GM12878 (cell line): ENCODE measurements at places on chromosomes 1 and 21.

GRCh38 chr1:37134599-37134998, 100.3 kb upstream of the GRIK3 start:
- DNase-seq = no peak

- no peak for DNase-seq
Observed at GRCh38 chr1:175797576-175797975, 54.2 kb upstream of the TNR start.

DNA sequence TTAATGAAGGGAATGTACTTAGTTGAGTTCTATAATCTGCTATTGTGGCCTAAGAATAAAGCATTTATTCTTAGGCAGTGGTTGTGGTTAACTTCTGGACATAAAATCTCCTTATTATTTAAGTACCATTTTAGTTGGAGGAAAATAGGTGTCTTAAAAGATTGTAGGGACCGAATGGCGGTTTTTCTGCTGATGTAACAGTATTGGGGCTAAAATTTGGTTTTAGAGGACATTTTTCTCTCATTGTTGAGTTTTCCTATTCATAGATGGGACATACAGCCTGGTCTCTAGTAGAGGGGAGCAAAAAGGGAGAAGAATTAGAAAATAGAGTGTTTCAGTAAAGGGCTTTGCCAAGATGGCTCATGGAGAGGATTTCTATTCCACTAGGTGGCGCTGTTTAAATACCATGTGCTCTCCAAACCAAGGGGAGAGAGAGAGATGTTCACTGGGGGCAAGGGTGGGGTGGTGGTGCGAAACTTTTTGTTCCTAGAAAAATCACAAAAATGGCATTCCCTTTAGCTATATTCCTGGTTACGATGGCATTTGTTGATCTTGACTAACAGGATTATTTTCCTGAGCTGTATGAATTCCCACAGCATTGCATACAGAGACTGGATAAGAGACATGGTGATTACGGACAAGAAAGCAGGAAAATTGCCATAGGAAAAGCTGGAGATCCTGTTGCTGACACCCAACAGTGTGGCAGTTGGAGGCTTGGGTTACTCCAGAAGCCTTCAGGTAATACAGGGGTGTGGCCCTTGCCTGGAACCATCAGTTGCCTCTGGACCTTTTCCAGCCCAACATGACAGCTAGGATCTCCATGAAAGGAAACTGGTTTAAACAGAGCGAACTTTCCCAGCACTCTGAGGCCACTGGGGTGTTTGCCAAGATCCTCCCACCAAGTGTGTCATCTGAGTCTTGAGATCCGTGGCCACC, 18.2 kb upstream of the FCGR2A start:
- peak; percentile 23 for DNase-seq

DNA sequence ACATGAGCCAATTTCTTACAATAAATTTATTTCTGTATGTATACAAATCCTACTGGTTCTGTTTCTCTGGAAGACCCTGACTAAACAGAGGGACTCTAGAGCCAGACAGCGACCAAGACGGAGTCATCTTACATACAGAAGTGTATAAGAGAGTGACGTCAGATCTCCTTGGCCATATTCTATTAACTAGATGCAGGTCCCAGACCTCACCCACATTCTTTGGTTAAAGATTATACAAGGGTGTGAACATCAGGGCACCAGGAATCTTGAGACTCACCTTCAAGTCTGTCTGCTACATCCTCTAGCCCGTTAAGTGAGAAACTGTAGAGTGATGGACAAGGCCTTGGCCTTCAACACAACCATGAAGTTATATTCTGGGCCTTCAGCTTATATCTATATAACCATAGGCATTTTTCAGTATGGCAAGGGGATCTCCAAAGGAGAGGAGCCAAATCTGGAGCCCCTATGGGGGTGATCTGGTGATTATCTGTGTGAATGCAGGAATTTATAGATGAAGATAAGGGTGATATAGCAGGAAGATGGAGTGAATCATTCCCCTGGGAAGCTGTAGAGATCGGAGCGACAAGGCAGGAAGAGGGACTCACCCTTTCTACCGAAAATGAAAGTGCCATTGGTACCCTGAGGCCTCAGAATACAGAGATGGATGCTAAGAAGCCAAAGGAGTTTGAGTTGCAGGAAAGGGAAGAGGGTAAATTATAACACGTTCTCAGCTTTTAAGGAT, 83.9 kb downstream of the ADAMTS1 start:
- DNase-seq = no peak

DNA sequence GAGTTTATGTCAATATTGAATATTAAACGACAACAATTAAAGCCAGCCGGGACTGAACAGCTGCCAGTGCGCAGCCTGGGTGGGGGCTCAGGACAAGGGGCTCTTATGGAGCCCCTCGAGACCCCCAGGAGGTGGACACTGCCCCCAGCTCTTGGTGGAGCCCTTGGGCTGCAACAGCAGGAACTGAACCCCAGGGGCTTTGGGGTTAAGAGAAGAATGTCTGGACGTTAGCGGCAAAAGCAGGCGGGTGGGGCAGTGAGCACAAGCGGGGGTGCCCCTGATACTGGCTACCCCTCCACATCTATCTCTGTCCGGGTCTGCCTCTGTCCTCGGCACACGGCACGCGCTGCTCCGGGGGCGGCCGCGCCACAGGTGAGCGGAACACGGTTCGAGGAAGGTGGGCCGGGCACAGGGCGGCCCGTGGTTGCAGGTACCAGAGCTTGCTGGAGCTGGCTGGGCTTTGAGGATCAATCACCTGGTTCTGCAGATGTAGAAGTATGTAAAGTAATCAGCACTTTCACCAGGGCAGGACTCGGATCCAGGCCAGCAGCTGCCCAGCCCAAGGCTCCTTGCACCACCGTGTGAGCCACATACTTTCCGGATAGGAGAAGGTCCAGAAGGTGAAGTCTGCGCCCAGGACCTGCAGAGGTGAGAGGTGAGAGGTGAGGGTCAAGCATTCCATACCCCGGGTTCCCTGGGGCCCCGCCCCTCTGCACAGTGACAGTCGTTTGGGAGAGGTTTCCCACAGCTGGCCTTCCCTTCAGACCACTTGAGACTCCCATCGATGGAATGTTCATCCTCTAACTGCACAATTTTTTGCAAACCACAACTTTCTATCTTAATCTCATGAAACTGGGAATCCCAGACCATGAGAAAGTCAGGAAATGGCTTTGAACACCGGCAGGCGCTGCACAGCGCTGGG, 12.4 kb upstream of the POFUT2 start:
- DNase-seq = no peak

DNA sequence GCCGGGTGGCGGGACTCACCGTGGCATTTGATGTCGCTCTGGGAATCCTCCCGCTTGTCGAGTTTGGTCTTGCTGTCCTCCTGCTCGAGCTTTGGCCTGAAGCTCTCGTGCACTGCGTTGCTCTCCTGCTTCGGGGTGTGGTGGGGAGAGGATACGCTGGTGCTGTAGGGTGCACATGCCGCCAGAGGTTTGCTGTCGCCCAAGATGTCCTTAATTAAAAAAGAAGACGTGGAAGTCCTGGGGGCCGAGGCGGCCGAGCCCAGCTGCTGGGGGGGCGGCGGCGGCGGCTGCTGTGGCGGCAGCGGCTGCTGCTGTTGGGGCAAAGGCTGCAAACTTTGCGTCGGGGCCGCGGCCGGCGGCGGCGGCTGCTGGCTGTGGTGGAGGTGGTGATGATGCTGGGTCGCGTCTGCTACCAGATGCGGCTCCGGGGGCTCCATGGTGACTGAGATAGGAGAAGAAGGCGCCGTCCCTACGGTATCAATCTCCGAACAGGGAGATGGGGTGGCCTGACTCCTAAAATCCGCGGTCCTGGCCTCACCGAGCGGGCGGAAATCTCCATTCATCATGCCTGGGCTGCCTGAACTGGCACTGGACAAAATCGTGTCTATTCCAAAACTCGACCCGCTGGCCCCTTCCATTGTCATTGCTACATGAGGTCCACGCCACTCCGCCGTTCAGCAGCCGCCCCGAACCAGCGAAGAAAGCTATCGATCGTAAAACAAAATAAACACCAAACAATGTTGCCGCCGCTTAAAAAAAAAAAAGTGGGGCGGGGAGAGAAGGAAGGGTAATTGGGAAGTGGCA, at the start of gene BARHL2:
TSS of gene BARHL2 (minus strand) at position 751 of the 804 bp plus-strand sequence. CDS start at position 644, 107 bp downstream.
- DNase-seq = no peak

- no peak for DNase-seq
Observed at GRCh38 chr21:45296638-45297037, 8.9 kb upstream of the POFUT2 start.

- no peak for DNase-seq
Observed at GRCh38 chr1:1763657-1764621, 14.3 kb downstream of the NADK start.

DNA sequence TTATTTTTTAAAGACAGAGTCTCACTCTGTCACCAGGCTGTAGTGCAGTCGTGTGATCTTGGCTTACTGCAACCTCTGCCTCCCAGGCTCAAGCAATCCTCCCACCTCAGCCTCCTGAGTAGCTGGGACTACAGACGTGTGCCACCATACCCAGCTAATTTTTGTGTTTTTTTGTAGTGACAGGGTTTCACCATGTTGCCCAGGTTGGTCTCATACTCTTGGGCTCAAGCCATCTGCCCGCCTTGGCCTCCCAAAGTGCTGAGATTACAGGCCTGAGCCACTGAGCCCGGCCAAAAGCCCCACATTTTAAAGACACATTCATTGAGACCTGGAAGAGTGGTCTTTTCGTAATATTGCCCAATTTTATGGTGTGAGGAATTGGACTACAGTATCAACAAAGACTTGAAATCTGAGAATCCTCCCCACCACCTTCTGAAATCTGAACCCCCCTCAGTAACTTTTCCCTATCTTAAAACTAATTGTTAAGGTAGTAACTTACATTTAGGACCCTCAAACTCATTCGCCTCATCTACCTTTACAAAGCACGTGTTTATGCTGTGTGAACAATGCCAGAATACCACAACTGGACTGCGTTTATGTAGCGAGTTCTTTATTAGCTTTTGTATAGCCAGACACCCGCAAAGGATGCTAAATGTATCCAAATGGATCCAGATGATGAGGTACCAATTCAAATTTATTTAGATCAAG, 2.7 kb downstream of the ERRFI1 start:
- DNase-seq = no peak

DNA sequence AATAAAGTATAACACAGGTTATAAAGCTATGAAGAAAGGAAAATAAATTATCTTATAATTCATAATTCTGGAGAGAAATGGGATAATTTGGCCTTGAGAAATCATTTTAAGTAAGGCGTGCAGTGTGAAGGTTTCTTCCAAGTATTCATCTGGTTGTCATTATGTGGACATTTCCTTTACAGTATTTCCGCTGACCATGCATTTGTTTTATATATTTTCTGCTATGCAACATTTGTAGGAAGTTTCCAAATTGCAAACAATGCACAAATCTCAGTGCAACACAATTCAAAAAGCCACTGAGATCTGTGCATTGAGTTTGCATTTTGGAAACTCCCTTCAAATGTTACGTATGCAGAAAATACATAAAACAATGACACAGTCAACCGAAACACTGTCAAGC, 17.8 kb downstream of the ZNF670 start:
- no peak for DNase-seq

- peak; percentile 47 for DNase-seq
Observed at GRCh38 chr1:224205438-224205840, 22.4 kb downstream of the DEGS1 start.

GRCh38 chr1:51776408-51776807, 102.1 kb downstream of the NRDC start:
- DNase-seq = peak; percentile 26

- no peak for DNase-seq
Observed at GRCh38 chr21:24995216-24995615, 612.1 kb downstream of the MRPL39 start.

DNA sequence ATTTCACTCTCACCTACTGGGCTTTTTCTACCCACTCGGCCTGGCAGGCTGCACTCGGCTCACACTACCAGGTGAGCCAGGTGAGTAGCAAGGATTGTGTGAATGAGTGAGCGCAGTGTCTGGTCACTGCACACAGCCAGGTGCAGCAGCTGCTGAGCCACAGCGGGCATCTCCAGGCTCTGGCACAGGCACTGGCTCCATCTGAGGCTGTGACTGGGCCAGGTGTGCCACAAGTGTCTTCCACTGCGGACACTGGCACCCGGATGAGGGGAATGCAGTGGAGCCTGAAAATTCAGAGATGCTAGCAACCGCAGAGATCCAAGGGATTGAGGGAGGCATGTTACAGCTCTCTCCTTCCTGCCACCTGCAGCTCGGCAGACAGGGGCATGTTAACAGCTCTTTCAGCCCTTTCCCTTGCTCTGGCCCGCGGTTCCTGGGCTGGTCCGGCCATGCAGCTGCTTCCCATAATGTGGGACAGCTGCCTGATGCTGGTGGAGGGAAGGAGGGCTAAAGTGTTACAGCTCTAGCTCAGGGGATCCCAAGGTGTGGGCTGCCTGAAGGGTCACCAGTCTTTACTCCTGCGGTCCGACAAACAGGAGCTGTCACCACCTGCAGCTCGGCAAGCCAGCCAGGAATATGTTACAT, 1038.3 kb downstream of the AMY1C start:
- no peak for DNase-seq

DNA sequence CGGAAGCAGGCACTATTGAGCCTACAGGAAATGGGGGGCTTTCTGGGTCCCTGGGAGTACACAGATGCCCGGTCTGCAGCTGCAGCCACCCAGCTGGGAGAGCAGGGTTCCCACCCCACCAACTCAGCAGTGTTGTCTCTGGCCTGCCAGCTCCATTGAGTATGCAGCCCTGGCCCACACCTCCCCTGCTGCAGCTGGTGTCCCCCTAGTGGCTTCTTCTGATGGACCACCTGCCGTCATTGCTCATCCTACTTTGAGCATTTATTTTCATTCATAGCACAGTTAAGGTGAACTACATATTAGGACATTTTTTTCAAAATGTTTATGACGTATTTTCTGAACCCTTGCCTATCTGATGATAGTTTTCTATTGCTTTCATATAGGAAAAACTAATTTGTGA, 189.8 kb upstream of the LYPLAL1 start:
- no peak for DNase-seq

DNA sequence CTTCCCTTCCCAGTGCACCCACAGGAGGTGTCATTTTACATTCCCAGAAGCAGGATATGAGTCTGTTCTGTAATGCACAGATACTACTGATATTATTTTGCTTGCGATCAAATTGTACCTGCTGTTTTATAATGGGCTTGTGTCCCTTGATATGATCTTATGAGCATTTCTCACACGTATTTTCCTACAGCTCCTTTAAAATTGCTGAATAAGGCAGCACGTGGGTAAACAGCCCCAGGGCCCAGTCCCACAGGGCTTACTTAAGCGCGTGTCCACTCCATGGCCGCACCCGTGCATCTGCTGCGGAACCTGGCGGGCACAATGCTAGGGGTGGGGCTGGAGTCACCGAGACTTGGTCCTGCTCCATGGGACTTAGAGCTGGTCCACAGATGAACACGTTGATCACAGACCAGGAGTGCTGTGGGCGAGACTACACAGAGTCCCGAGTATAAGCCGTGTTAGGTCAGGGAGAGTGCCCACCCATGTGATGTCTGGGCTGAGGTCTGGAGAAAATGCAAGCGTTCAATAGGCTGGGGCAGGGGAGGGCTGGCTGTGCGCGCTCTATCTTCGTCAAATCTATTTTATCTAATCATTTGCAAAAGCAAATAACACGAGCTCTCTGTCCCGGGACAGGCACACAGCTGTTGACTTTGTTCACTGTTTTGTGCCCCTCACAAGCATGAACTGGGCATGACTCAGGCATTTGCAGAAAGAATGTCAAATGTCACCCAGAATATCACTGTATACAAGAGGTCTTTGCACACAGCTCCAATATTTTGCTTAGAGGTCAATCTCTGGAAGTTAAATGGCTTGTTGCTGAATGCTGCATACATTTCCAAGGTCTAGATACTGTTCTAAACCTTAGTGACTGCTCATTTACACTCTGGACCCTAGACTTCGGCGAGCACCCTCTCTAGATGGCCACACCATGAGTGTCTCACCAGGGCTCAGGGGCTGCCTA, 119.3 kb downstream of the CRYAA start:
- DNase-seq = no peak
